Astrocyte of the cerebellum (primary cell): ENCODE measurements at places on chromosomes 5 and 9.

DNA sequence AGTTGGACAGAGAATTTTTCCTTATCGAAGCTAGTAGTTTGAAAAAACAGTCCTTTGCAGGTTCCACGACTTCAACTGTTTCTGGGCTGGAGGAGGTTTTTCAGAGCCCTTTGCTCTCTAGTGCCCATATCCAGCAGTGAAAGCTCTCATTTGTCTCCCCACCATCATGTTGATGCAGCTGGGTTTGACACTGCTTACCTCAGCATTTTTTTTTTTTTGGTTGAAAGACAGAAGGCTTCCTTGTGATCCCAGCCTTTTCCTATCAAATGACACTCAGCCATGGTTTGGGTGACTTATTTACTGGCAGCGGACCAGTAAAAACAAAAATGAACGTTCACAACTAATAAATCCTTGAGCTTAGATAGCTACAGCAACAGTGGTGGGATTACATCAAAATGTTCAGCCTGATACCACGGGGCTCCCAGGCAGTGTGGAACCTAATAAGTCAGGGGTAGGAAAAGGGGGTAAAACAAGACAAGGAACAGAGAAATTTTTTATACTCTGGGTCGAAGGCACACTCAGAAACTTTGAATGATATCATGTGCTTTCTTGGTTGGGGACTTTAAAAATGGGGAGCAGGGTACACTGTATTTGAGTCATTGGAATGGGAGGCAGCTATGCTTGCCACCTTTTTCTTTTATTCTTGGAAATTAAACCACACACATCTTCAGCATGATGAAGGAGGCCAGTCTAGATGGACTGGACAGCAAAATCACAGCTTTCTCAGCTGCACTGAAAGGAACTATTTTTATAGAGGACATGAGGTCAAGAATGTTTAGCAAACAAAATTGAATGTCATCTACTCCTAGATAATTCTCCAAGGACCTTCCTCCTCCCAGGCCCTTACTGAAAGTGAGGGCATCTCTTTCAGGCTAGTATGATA is 308.9 kb upstream of the MPDZ start:
- no peak for DNase-seq

DNA sequence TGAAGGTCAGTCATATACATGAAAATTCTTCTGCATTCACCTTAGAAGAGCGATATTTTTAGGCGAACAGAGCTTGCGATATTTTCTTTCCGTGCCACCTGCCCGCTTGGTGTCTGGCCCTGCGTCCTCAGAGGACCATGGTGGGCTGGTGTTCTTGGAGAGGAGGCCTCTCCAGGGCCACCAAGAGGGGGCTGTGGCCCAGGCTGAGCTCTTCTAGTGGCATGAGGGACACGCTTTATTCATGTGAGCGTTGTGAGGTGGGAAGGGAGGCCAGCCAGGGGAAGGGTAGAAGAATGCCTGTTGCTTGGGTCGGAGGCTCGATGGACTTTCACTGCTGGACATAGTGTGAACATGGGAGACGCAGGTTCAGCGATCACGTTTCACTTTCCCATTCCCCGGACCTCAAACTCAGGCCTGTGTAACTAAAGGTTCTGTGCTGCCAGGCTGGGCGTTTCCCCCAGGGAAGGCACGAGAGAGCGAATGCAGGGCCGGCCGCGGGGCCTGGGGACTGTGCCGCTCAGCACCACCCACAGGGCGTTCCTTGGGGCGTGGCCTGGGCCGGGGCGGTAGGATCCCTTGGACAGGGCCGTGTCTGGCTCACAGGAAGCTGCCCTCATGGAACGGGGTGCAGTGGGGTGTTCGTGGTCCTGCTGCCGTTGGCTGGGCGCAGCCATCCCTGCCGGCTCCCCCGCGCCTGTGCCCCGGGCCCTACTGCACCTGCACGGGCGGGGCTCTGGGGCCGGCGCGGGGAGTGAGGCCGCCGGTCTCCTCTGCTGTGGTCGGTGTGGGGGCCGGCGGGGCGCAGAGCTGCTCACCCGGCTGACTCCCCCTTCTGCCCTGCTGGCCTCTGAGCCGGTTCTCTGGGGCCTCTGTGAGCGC is 40.7 kb upstream of the CLPTM1L start:
- DNase-seq = no peak

DNA sequence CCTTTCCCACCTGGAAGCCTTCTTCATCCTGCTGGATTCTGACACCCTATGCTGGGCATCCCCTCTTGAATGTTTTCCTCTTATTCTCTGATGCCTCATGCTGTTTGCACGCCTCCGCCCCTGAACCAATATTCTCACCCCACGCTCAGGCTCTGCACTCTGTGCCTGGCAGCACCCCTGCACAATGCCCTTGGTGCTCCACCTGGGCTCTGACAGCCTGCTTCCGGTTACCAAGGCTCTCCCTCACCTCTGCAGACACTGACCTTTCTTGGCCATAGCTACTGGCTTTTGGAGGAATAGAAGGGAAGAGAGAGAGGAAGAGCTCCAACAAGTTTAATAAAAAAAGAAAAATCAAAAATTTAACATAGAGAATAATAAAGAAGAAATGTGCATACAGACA is 108.7 kb upstream of the SHB start:
- DNase-seq = no peak

- no peak for DNase-seq
Observed at GRCh38 chr9:72333197-72333596, 31.8 kb downstream of the ZFAND5 start.

DNA sequence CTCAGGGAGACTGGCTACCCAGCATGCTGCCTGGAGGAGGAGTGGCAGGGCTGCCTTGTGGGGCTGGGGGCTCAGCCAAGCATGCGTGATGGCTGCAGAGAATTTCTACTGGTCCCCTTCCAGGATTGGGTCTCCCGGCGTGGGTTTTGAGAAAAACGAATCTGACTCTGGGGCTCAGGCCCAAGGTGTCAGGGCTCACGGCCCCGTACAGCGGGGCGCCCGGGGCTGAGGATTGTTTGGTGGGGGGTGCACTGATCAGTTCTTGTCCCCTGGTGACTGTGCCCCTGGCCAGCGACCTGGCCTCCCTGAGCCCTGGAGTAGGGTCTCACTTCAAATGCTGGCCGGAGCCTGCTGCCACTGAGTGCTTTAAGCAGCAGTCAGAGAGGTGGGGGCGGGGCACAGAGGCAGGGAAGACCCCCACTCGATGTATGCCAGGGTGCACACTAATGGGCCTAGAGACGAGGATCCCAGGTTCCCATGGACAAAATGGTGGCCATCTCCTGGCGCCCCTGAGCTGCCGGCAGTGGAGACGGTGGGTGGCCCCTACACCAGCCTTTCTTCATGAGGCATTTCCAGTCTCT is 45.5 kb upstream of the RNU6ATAC start:
- DNase-seq = no peak

- no peak for DNase-seq
Observed at GRCh38 chr5:56129288-56129687, 103.8 kb downstream of the ANKRD55 start.

DNA sequence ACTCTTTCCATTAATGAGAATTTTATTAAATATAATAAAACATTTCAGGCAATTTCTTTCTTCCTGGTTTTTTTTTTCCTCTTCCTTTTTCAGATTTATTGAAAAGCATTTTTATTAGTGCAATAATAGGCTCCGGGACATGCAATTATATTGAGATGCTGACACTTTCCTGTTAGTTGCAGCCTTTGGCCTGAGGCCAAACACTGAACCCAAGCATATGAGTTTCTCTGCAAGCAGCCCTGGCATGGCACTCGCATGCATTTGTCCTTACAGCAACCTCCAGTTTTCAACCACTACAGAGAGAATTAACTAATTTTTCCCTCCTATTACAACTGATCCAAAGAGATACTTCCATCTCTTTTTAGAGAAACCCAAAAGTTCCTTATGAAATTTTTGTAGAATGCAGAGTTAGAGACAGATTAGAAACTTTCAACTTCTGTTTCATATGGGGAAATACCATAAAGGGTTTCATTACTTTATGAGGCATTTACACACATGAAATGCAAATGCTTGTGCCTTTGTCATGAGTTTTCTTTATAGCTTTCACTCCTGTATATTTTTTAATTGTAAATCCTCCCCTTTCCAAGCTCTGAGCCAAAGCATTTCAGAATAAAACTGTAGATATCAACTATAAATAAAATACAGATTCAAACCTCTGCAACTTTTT is 183.0 kb downstream of the CETN3 start:
- no peak for DNase-seq

DNA sequence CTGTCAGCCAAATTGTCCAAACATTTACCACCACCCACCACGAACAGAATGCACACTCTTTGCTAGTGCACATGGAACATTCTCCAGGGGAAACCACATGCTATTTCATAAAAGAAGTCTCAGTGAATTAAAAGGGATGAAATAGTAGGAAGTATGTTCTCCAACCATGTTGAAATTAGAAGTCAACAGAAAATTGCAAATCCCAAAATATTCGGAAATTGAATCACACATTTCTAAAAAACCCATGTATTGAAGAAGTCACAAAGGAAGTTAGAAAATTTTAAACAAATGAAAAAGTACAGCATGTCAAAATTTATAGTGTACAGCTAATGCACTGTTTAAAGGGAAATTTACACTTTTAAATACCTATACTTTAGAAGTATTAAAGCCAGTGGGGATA is 50.8 kb downstream of the TGFBR1 start:
- DNase-seq = no peak

DNA sequence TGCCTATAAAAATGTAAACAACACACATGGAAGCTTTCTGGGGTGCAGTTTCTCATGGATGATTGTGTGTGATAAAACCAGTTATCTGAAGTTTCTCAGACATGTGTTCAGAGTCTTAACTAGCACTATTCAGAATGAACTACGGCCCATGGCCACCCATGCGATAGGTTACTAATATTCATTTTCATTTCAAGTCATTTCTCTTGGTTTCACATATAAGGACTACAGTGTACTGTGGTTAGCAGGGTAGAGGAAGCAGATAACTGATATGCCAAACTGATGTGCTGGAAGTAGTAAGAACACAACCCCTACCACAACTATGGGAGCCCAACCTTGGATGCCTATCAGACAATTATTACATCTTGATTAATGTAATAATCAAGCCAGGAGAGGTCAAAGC is 372.1 kb downstream of the DTWD2 start:
- no peak for DNase-seq

DNA sequence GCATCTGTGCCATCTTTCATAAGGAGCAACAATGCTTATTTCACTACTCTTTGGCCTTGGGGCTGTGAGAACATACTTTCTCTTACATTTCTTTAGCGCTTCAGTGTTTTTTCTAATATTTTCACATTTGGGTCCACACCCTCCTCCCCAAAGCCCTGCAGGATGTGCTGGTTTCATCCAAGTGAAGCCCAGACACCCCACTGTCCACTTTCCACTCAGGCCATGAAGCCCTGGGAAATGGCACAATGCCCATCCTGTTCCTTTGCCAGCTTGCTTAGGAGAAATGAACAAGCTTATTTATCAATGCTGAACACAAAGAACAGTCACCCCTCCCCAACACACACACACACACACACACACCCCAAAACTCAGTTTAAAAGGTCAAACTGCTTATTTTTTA is 17.3 kb upstream of the TMOD1 start:
- DNase-seq = no peak

DNA sequence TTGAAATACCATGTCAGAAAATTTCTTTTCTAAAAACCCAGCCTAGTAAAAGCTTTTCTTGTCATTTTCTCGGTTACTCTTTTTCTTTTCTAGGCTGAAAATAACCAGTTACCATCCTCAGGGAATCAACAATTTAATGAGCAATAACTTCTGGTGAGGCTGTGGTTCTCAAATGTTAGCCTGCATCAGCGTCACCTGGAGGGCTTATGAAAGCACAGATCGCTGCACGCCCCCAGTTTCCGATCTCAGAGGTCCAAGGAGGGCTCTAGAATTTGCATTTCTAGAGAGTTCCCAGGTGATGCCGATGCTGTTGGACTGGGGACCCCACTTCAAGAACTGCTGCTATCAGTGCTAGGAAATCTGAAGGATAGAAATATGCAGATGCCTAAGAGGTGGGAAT is 28.9 kb upstream of the TLE1 start:
- DNase-seq = no peak

- DNase-seq = no peak
Observed at GRCh38 chr5:116554764-116555163, 19.9 kb downstream of the SEMA6A start.

DNA sequence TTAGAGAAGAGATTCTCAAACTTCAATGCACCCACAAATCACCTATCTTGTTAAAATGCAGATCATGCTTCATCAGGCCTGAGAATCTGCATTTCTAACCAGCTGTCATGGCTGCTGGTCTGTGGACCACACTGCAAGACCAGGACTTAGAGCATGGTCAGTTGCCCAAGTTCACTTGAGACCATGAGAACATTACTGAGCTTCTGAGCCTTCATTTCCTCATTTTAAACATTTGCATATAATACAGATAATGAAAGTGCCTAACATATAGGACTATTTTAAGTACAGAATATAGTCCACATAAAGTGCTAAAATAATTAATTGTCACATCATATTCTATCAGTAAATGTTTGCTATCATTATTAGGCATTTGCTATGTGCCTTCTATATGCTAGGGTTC is 260.8 kb upstream of the TNC start:
- DNase-seq = no peak

GRCh38 chr5:123530728-123531127 is 18.8 kb downstream of the CSNK1G3 start:
- DNase-seq = no peak

GRCh38 chr5:133238426-133239205 is 186.8 kb downstream of the HSPA4 start:
- no peak for DNase-seq

- DNase-seq = no peak
Observed at GRCh38 chr9:70444904-70445303, 30.4 kb upstream of the KLF9 start.

DNA sequence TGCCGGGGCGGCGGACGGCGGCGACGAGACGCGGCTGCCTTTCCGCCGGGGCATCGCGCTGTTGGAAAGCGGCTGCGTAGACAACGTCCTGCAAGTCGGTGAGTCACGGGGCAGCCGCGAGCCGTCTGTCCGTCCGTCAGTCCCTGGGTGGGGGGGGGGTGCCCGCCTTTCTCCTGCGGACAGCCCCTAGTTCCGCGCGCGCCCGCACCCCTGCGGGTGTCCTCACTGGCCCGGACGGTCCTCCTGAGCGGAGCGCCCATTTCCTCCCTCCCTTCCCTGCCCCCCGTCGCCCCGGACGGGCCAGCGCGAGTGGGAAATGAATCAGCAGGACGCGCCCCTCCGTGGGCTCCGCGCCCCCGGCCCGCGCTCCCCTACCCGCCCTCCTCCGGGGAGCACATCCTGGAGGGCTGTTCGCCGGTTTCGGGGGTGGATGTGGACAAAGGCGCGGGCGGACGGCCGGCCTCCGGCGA is 828 bp downstream of the ZSWIM6 start:
- DNase-seq = no peak

GRCh38 chr5:58496488-58496887 is 5.3 kb downstream of the GAPT start:
- no peak for DNase-seq

GRCh38 chr5:118593003-118593328 is 395.4 kb downstream of the DTWD2 start:
- DNase-seq = no peak
